ENCODE measurements at places on chromosomes 2 and 18.

DNA sequence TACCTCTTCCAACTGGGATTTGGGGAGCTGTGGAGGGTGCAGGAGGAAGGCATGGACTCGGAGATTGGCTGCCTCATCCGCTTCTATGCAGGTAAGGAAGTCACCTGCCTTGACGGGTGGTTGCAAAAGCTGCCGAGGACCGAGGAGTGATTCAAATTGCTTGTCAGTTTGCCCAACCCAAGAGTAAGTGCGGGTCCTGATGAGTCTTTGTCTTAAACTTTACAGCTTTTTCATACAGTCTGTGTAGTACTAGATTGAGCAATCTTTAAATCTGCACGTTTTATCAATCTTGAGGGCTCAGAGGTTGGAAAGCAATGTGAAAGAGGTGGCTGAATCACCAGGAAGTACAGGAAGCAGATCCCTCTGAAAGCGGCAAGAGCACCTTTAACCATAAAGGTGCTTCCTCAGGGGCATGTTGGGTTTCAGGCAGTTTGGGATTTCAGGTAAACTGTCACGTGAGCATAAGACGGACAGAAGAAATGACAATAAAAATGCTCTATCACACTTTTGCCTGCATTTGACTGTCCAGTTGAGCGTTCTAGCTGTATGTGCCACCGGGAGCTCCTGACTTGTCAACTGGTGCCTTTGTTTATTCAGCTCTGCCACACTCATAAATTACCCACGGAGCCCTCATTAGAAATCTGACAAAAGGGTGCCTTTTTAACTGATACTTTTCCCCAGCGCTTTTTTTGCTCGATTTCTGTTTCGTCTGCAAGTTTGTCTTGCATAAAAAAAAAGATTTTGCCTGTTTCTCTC, 2.0 kb downstream of the PHLPP1 start:
- DNase-seq, result peak; percentile 77

GRCh38 chr2:15788455-15788829, 151.9 kb upstream of the MYCN start:
- no peak for DNase-seq

DNA sequence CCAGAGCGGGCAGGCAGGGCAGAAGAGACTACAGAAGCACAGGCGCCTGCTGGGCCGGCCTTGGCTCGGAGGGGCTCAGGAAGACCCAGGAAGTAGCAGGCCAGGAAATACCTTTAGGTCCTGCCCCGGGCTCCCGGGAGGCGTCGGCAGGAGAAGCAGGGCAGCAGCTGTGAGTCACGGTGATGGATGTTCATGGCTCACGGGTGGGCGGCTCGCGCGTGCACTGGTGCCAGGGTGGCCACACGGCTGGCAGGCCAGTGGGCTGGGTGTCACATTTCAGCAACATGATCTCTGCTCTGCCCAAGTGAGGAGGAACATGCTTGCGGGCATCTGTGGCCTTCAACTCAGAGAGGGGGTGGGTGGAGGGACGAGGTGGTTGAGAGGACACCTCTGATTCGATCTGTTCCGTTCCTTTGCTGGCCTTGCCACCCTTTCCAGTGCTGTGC, 139.3 kb downstream of the KLHL29 start:
- DNase-seq, result no peak

DNA sequence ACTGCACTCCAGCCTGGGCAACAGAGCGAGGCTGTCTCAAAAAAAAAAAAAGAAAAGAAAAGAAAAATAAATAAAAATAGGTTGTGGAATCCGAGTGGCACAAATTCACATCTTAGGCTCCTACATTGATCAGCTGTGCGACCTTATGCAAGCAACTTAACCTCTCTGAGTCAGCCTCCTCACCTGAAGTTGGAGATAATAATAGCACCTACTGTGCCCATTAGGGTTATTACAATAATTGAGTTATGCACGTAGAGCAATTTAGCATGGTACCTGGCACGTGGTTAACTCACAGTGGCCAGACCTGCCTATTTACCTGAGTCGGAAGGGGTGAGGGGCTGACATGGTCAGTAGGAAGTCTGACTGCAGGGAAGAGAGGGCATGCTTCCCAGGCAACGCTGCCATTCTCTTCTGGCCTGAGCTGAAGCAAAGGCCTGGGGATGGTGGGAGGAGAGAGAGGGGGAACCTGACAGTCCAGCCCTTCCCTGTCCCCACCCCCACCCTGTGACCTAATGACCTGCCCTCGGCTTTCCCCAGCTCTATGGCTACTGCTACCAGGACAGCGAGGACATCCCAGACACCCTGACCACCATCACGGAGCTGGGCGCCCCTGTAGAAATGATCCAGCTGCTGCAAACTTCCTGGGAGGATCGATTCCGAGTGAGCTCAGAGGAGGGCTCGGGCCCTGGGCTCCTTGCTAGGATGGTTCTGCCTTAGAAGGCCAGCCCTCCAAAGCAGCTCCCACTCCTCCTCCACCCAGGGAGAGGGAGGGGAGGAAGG, 5.1 kb downstream of the PKDCC start:
- no peak for DNase-seq
